ENCODE measurements at places on chromosomes 7 and 10.
A peak's percentile ranks its signal among the peaks of the same experiment; 100 is the strongest.

DNA sequence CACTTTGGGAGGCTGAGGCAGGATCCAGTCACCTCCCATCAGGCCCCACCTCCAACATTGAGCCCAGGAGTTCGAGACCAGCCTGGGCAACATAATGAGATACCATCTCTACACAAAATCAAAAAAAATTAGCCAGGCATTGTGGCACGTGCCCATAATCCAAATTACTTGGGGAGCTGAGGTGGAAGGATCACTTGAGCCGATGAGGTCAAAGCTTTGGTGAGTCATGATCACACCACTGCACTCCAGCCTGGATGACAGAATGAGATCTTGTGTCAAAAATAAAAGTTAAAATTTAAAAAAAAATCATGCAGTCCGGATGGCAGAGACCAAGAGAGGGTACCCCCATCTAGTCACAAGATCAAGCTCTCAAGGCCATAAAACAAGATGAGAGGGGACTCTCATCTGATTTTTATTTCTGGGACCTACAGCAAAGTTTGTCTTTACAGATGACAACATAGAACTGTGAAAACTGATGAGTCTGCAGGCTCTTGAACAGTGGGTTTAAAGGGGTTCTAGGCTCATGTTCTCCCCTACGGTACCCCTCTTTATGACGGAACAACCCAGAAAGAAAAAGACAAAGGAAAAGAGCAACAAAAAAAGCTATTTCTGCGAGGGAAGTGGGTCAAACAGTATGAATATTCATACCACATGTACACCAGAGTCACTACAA is 28.9 kb upstream of the CREB3L2 start:
- no peak for DNase-seq

DNA sequence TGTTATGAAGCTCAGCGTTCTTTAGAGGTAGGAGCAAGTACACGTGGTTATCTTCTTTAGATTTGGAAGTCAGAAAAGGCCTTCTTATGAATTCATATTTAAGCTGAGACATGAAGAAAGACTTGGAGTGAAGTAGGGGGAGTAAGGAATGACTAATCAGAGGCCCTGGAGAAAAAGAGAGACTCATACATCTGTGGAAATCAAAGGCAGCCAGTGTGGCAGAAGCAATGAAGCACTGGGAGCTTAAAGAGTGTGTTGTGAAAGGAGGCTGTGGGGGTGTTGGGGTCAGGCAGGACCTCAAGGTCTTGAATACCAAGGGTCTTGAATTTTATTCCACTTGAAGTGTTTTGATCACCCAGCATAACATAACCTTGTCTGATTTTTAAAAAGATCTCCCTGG is 35.7 kb upstream of the FGL2 start:
- no peak for DNase-seq

GRCh38 chr10:59817773-59818172 is 64.5 kb upstream of the MRLN start:
- DNase-seq, result no peak

DNA sequence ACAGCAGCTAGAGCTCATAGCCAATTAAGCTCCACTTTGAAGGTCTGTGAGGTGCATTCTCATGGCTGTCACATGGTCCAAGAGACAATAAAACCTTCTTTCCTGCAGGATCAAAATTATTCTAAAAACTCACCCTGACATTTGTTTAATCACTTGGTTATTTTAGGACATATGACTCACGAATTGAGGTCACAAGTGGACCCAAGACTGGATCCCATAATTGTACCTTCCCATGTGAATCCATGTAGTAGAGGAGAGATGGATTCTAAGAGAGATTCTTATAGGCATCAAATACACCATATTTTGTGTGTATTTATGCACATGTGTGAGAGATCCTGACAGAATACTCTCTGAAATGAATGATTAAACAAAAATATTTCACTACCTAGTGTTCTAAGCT is 18.1 kb downstream of the POLR1F start:
- no peak for DNase-seq

DNA sequence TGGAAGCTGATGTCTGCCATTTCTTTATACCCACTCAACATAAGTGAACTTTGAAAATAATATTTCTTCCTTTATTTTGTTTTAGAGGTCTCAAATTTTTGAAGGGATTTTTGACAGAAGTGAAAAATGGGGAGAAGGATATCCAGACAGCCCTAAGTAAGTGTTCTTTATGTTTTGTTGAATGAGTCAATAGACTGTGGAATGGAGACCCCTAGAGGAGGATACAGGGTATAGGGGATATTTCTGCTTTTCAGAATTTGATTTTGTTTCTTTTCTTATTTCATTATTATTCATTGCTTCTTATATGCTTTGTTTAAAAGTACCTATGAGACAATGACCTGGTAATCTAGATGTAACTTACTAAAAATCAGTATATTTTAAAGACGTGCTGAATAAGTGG is 34.4 kb downstream of the PLEKHA8 start:
- DNase-seq, result no peak

GRCh38 chr10:29210266-29210868 is 78.5 kb upstream of the LYZL1 start:
- no peak for DNase-seq

DNA sequence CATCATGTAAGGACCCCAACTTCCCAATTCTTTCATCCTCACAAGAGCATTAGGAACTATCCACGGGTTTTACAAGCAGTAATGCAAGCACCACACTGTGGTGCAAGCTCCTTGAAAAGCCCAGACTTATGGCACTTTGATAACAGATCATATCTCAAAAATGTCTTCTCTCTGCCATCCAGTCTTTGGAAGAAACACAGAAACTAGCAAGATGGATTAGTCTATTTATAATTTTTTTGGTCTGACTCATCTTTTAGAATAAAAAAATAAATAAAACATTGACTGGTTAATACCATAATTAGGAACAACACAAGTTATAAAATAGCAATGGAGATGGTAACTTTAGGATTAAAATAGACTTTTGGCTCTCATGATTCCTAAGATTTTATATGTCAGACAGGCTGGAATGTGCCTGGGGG is 49.0 kb upstream of the CALD1 start:
- DNase-seq, result no peak

- peak; percentile 44 for DNase-seq
Observed at GRCh38 chr7:100604028-100604975, 2.1 kb downstream of the PCOLCE start.

- DNase-seq, result no peak
Observed at GRCh38 chr7:40232242-40232893, 97.6 kb downstream of the SUGCT start.

- DNase-seq, result peak; percentile 36
Observed at GRCh38 chr7:143263266-143264195, at the start of gene GSTK1. GSTK1 (plus strand) TSS chr7:143263441; CDS start chr7:143263514, 73 bp downstream.

Data from NCI-H510A (cell line).